Stimulated activated CD4-positive, alpha-beta T cell treated with anti-CD3 and anti-CD28 coated beads, Interleukin-1b, Interleukin-23, amount 100 ng/mL, for 24 hours (primary cell): ENCODE measurements at places on chromosomes 16 and 17.

DNA sequence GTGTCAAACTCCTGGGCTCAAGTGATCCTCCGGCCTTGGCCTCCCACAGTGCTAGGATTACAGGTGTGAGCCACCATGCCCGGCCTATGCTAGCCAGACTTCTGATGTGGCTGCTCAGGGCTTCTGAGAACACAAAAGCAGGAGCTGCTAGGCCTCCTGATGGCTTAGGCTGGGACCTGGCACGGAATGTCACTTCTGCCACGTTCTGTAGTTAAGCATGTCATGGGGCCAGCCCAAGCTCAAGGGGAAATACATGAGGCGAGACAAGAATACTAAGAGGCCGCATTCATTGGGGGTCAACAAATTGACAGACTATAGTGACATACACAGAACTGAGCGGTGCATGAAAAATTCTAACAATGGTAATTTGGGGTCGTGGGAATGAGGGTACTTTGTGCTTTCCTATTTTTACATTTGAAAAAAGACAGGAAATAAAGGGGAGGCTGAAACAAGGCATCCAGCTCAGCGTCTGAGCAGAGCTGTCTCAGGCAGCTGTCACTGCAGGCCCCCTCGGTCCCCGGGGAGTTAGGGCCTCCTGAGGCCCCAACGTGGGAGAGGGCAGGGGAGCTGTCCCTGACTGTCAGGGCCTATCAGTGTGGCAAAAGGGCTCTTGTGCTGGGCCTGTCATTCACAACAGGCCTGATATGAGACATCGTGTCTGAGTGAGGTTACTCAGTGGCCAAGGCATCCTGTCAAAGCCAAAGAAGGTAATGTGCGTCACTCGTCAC, 26.4 kb downstream of the CFAP20 start:
- no peak for DNase-seq

- DNase-seq = no peak
Observed at GRCh38 chr17:78506454-78507309, 70.5 kb downstream of the DNAH17 start.

GRCh38 chr17:15453246-15453645, 14.2 kb downstream of the CDRT4 start:
- DNase-seq = no peak

DNA sequence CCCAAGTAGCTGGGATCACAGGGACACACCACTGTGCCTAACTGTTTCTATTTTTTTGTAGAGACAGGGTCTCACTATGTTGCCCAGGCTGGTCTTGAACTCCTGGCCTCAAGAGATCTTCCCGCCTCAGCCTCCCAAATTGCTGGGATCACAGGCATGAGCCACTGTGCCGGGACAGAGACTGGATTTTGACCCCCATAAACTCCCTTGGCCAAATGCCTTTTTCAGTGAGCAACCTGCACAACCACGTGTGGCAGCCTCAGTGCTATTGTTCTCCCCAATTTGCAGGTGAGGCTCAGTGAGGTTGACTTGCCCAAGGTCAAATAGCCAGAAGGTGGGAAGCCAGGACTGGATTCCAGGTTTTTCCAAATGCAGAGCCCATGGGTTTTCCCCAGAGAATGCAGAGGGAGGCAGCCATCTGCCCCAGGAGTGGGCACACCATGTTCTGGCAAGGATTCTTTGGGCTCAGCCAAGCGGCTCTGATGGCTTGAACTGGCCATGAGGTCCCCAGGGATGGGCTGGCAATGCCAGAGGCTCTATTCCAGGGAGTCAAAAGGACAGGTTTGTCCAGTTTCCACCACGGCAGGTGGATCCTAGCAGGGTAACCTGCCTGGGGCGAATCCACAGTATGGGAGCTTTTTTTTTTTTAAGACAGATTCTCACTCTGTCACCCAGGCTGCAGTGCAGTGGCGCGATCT, 1.8 kb downstream of the IL27 start:
- DNase-seq = no peak

DNA sequence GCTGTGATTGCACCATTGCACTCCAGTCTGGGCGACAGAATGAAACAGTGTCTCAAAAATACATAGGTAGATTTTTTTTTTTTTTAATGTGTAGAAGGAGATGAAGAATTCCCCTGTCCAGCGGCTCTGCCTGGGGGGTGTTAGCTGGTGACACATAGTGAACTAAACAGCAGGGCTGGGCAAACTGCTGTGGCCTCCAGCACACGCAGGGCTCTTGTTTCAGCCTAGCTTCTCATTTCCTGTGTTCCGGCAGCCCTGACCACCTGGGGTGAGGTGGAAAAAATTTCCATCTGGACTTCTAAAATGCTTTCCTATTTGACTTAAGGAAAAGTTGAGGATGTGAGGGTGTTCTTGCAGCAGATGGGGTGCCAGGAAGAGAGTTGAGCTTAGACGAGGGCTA, 33.3 kb upstream of the RGS9 start:
- DNase-seq = no peak

- no peak for DNase-seq
Observed at GRCh38 chr16:1709356-1709755, 3.4 kb downstream of the MAPK8IP3 start.

- DNase-seq = no peak
Observed at GRCh38 chr16:67989322-67990017, 9.2 kb upstream of the DPEP3 start.

GRCh38 chr17:56661906-56662305, 68.4 kb downstream of the NOG start:
- no peak for DNase-seq

DNA sequence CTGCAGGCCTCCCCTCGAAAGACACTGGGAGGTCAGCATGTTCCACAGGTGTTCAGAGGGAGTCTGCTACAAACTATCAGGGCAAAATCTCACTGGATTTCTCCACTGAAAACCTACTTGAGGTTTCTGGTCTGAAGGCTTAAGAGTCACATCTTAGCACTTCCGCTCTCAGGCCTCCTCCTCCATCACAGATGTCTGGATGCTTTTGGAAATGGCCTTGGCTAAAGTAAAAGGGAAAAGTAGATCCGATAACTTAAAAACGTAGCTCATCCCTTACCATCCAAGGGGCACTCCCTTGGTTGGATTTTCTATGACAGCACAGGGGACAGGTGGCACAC, 14.4 kb downstream of the GINS2 start:
- DNase-seq = no peak

DNA sequence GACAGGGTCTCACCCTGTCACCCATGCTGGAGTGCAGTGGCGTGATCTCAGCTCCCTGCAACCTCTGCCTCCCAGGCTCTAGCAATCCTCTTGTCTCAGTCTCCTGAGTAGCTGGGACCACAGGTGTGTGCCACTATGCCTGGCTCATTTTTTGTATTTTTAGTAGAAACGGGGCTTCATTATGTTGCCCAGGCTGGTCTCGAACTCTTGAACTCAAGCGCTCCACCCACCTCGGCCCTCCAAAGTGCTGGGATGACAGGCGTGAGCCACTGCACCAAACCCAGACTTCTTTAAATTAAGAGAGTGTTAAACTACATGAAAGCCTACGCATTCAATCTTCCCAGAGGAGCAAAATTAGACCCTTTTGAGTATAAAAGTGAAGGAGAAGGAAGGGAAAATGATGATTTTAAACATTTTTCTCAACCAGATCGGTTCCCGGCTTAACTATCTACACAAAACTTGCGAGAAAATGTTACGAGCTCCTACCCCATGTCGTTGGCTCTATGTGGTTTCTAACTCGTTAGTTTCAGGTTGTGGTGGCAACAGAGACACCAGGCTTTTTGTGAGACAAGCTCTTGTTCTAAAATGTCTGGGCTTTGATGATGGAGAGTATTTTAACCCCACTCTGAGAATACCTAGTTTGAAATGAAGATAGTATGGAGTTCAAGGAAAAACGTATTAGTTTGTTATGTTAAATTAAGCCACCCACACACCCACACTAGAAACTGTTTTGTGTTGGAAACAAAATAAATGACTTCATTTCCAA, 26.3 kb downstream of the STAT5B start:
- DNase-seq = no peak

- DNase-seq = no peak
Observed at GRCh38 chr16:2366660-2367309, 26.3 kb upstream of the ABCA3 start.

DNA sequence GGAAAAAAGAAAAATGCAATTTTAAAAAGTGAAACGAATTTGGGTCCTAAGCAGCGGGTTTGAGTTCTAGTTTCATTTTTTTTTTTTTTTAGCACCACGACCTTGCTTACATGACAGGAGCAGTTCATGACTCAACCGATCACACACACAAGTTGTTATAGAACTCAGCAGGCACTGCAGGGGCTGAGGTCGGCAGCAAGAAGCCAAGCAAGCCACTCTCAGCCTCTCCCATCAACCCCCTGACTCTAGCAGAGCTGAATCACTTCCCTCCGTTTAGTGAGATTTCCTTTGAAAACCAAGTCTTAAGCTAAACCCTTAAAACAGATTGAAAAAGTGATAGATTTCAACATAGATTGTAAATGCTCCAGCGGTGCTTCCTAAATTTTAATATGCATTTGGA, 520.8 kb downstream of the HAPSTR1 start:
- no peak for DNase-seq

DNA sequence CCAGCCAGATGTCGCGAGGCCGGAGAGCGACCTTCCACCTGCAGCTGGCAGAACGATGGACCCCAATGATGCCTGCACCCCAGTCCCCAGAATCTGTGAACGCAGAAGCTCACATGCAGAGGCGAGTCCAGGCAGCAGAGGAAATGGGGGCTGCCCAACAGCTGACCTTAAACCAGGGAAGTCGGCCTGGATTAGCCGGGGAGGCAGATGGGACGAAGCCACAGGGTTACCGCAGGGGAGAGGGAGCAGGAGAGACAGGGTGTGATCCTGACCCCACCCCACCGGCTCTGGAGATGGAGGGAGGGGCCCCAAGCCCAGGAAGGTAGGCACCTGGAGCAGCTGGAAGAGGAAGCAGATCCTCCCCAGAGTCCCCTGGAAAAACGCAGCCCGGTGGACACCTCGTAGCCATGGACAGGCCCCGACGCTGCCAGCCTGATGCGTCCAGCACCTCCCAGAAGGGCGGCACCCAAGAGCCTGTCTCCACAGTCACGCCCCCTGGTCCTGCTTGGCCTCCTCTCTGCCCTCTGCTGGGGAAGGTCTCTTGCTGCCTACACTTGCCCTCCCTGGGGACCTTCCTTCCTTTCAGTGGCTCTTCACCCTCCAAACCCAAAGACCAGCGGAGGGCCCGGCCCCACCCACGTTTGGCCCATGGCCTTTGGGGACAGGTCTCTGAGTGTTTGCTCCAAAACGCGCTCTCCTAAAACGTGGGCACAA, 37.3 kb downstream of the PIEZO1 start:
- DNase-seq = no peak

DNA sequence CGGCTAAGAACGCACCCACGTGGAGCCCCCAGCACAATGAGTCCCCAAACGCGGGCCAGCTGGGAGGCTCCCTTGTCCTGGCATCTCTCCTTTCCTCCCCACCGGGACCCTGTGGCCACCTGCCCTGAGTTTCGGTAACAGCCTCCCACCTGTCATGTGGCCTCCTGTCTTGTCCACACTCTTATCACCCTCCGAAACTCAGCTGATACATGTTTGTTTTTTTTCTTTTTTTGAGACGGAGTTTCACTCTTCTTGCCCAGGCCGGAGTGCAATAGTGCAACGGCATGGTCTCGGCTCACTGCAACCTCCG, 105.7 kb upstream of the CREBBP start:
- no peak for DNase-seq

- no peak for DNase-seq
Observed at GRCh38 chr16:29710227-29711219, 31.5 kb downstream of the QPRT start.

- no peak for DNase-seq
Observed at GRCh38 chr17:1177016-1177700, 2.6 kb downstream of the ABR start.

DNA sequence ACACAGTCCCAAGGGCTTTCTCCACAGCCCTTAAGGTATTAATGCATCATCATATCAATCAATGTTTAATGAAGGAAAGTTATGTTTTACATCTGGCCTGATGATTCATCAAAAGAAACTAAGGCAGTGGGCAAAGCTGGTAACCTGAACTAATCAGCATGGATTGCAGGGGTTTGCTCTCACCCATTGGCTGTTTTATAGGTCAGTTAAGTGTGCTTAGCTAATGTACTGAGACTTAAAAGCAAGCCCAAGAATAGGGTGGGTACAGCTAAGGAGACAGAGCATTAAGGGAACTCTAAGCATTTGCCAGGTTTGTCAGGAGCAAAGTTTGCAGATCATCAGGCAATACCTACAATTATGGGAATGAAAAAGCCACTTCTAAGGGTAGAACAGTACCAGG, 1247.6 kb downstream of the CDH8 start:
- DNase-seq = no peak

DNA sequence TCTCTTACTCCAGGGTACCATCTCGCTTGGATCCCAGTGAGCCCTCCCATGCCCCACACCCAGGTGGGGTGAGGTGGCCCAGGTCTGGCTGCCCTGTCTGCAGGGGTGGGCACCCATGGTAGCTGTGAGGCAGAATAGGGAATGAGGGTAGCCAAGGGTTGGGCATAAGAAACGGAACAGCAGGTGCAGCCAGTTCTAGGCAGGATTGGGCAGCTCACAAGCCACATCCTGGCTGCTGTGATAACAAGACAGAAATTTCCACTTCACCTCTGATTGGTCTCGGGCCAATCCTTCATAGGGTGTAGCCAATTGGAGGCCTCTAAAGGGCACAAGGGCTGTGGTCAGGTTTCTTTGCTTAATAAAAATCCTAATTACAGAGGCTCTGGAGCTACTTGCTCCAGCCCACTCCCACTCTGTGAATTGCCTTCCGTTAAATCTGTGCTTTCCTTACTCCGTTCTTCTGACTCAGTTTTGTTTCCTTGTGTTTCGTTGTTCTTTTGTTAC, 1.5 kb upstream of the ARHGDIG start:
- no peak for DNase-seq

DNA sequence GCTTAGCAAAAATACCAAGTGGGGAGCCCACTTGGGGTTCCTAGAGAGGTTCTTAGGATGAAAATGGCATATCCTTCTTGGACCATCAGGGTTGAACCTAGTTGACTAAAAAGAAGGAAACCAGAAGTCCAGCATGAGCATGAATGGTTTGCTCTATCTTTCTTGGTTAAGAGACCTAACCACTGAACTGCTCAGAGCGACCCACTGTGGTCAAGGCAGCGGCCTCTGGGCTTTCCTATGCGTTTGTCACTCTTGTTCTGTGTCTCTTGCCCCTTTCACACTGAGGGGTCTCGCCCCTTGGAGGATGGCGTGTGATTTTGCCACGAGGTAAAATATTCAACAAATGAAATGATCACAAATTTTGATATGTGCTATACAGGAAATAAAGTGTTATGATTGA, 526 bp upstream of the BORCS6 start:
- no peak for DNase-seq

GRCh38 chr17:57021226-57021940, 43.5 kb downstream of the SCPEP1 start:
- no peak for DNase-seq
